Activated CD4-positive, alpha-beta T cell treated with anti-CD3 and anti-CD28 coated beads, Interleukin-2, amount 10 ng/mL, durations not matched to agents 24 days and 14 days (primary cell): ENCODE measurements at places on chromosomes 2 and 18. TPM values are rescaled to one million over a fixed set of nuclear protein-coding genes. Genes with fewer than 3 reads are reported as not detected.

Gene NAPG
- total RNA-seq = 36.4 and 38.7 TPM in 2 replicates

Gene KIF3C
- 6.2 and 6.7 TPM in 2 replicates for total RNA-seq

- no peak for DNase-seq
These were observed 3.4 kb downstream of the SERPINB2 start for GRCh38 chr18:63890950-63891304.

DNA sequence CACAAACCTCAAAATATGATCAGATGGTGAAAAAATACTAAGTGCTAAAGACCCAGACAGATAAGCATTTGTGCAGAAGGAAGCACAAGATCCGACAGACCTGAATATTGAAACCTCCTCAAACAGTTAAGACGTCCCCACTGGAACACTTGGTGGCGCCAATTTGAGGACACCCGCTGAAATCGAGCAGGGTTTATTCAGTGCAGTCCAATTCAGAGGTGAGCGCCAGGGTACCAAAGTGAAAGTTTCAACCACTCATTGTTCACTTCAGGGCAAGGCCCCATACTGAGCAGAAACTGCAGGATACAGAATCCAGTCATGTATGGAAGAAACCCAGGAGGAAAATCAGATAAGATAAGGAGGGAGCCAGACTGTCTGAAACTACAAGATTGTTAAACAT, 417.6 kb downstream of the LRRTM4 start:
- no peak for DNase-seq

Gene UNC50
- 38.5 and 39.0 TPM in 2 replicates for total RNA-seq

DNA sequence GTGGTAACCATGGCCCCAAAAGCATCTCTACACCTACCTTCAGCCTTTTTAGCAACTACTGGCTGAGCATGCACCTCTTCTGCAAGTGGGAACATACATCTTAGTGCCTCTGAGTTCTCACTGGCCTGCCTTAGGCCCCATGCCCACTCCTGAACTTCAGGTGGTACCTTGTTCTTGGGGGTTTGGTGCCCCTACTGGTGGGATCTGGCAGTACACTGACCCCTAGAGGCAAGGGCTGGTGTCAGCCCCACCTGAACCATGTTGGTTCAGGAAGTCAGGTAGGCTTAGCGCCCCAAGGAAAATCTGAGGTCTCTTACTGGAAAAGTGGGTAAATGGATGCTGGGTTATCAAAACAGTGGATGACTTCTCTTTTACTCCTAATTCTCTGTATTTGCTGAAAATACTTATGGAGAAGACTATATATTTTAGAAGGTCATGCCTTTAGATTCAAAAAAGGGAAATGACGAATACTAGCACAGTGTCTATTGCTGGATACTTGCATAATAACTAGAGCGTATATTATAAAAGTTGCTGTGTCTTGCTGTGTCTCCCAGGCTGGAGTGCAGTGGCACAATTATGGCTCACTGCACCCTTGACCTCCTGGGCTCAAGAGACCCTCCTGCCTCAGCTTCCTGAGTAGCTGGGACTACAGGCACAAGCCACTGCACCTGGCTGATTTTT, 84.6 kb downstream of the RAB31 start:
- peak; percentile 68 for DNase-seq

Gene UGT1A6
- not detected in 2 replicates for total RNA-seq

DNA sequence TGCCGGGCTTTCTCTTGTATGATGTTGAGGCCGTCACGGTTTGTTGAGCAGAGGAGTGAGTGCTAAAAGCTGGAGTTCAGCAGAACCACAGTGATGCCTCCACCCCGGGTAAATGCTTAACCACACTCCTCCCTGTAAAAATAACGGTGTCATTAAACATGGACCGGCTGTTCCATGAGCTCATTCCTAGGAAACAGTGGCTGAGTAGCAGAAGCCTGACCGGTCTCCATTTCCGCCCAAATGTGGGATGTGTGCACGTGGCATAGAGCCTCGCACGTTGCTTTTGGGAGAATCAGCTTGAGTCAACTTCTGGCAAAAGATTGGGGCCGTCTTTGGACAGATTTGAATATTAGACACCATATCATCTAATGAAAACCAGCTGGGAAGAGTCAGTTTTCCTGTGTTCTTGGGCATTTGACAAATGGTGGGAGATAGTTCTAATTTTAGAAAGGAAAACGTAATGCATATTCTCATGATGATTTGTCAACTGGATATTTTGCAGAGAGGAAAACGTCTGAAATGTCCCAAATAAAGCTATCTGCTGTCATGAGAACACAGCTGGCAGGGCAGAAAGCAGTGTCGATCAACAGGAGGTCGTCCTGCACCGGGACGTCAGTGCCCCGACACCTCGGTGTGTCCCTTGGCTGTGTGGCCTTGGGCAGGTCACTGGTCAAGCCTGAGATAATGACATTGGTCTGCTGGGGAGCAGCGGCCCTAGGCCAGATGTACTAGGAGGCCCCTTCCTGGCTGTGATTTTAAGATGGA, 42.4 kb downstream of the LRRFIP1 start:
- DNase-seq = no peak

DNA sequence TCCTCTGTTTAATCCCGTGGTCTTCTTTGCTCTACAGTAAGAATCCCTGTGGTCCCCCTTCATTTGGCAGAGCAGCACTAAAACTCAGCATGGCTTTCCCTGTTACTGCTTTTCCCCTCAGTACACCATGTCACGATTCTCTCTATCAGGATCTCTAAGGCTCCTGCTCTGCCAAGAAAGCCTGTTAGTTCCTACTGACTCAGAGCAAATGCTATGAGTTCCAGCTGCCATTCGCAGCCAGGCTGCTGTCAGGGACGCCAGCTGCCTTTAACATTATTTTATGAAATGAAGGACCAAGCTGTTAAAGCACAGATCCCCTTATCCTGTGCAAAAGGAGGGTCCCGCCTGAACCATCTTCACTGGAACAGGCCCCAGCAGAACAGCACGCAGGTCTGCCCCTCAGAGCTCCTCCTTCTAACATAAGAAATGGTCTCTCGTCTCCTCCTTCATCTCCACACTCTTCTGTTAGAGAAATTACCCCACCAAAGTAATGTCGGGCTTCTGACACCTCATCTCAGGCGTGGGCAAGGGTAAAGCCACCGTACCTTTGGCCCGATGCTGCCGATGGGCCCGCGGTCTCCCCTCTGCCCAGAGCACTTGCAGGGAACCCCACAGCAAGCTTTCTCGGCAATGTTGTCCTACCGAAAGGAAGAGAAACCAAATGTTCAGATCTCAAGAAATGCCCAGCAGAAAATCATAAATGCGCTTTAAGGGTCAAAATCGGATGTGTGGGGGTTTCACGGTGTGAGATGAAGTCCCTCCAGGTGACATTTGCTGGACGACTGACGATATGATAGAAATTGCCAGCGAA, 52.6 kb downstream of the COL6A3 start:
- DNase-seq = no peak

DNA sequence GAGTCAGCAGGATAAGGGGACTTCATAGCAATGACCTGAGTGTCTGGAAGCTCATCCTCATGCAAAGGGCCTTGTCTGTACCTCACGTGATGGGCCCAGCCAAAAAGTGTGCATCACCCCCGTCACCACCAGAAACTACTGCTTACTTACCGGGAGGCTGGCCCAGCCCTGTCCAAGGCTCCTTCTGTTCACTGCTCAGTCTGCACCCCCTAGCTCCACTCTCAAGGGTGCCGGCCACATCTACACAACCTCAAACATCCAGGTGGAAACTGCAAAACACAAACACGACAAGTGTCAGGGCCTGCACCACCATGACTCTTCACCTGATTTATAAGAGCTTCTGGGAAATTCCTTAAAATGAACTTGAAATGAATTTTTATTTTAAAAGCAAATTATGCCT, 55.1 kb downstream of the ADD2 start:
- DNase-seq = no peak

GRCh38 chr2:1479346-1479745, 66.1 kb downstream of the TPO start:
- DNase-seq = no peak

- DNase-seq = no peak
These were observed 17.2 kb upstream of the NAPG start for GRCh38 chr18:10508591-10508990.

Gene UGT1A4
- not detected in 2 replicates for total RNA-seq

DNA sequence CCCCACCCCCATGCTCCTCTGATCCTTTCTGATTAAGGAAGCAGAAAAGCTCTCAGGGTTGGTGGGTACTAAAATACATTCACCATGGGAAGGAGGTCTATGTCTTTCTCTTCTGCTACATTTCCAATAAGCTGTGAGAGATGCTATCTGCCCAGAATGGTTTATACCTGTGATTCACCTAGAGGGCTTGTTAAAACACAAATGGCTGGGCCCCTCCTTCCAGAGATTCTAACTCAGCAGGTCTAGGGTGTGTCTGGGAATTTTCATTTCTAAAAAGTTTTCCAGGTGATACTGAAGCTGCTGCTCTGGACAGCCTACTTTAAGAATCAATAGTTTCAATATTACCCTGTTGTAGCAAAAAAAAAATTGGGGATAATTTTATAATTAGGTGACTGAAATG, 772.2 kb upstream of the ZEB2 start:
- DNase-seq = no peak

Gene METAP1D
- total RNA-seq = 5.0 and 8.1 TPM in 2 replicates

DNA sequence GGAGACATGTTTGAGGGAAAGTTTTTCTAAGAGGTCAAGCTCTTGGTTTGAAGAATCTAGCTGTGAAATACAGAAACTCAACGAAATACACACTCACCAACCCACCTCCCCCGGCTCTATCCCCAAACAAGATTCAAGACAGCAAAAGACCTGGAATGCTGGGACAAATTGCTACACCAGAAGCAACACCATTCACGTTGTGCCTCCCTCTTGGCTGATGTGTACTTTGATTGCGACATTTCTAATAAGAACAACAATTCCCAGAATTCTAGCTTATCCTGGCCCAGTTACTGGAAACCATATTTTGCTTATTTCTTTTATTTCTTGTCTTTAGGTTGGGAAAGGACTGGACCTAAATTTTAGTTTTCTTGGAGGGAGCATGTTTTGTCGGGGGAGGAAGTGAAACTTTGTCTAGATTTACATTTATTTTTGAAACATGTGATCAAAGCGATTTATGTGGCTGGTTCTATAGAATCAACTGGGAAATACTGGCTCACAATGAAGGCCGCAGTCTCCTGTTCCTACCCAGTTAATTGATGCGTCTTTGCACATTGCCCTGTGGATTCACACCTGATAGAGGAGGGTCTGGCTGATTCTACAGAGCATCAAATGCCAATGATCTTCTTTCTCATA, 29.6 kb upstream of the LPIN1 start:
- DNase-seq = no peak

Gene SLC16A14
- 4.0 and 5.1 TPM in 2 replicates for total RNA-seq

DNA sequence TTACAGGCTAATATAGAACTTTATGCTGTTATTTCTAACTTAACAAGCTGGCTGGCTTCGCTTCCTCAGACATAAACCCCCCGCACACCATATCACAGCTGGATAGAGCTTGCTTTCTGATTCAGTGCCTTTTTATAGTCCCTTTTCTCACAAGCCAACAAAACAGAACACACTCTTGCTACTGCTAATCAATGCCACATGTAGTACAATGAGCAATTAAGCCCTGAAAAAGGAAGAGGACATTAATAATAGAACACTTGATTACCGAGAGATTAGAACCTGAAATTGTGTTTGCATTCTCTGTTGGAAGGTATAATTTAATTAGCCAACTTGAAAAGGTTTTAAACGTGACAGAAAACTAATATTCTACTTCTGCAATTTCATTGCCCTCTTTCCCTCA, 267.7 kb upstream of the CYRIA start:
- DNase-seq = no peak

GRCh38 chr2:172977270-172978062, 98.2 kb upstream of the MAP3K20 start:
- no peak for DNase-seq

GRCh38 chr2:218286570-218287459, 5.5 kb downstream of the TMBIM1 start:
- DNase-seq = peak; percentile 95

Gene HRH4
- 0.79 and 1.6 TPM in 2 replicates for total RNA-seq

Gene THAP4
- 62.0 and 63.9 TPM in 2 replicates for total RNA-seq

Gene CDH19
- total RNA-seq = not detected in 2 replicates

DNA sequence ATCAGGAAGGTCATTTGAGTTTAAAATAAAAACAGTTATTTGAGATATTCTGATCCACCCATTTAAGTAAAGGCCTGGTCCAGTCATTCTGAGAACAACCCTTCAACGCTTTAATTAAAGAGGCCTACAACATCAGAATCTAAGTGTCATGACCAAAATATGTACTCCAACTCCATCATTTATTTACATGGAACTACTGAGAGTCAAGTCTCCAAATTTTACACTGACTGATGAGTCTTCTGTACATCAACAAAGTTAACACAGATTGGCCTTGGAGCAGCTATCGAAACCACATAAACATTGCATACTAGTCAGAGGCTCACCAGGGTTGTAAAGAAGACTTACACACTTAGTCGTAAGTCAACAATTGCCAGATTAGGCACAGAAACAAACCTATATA, 37.1 kb downstream of the PIEZO2 start:
- DNase-seq = no peak

DNA sequence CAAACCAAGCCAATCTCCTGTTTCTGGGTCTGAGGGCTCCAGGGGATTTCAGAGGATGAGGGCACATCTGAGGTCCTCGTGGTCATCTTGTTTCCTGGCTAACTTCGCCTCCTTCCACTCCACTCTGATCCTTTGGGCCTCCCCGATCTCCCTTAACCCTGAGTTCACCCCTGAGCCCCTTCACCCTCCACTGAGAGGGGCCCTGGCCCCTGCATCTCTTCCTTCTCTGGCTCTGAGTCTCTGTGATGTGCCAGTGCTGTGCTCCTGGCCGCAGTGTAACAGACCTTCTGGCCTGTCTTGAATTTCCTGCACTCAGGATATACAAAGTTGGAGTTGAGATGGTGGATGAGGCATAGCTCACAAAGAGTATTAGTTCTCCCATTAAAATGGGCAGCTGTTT, 84.7 kb upstream of the BOD1L2 start:
- DNase-seq = no peak

Gene SLC38A11
- total RNA-seq = not detected in 2 replicates

DNA sequence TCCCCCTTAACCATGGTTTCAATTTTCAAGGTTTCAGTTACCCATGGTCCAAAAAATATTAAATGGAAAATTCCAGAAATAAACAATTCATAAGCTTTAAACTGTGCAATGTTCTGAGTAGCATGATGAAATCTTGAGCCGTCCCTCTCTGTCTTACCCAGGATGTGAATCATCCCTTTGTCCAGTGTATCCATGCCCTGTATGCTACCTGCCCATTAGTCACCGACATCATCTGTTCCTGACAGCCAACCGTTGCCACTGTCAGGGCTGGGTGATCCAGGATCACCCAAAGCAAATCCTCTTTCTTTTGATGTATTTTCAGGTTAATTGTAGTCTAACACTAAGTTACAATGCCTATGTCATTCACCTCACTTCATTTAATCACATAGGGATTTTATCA, 15.7 kb upstream of the OLA1 start:
- no peak for DNase-seq
